A549 treated with CpdA at 1 μM for 4 hours (cell line): ENCODE measurements at places on chromosomes 2 and 18. TPM values are rescaled to one million over a fixed set of nuclear protein-coding genes. Genes with fewer than 3 reads are reported as not detected.

The UBE2F gene
- total RNA-seq, result 40.8 to 57.8 TPM (median 53.1 TPM) in 5 replicates

The DSG1 gene
- not detected in 5 replicates for total RNA-seq

The DPYSL5 gene
- total RNA-seq, result 3.6 to 5.9 TPM (median 5.2 TPM) in 5 replicates

The CELF4 gene
- total RNA-seq, result not detected in 5 replicates

The HJURP gene
- 76.9 to 99.6 TPM (median 81.6 TPM) in 5 replicates for total RNA-seq

The FSHR gene
- total RNA-seq, result not detected in 5 replicates

The AFF3 gene
- total RNA-seq, result 0.01 to 0.11 TPM (median 0.02 TPM) in 3 of 5 replicates, not detected in the others

The PXDN gene
- total RNA-seq, result 7.9 to 12.9 TPM (median 10.8 TPM) in 5 replicates

The OSBPL1A gene
- total RNA-seq, result 9.9 to 16.1 TPM (median 12.1 TPM) in 5 replicates

The CLEC4F gene
- not detected in 5 replicates for total RNA-seq

The C2orf81 gene
- total RNA-seq, result 2.8 to 4.7 TPM (median 3.5 TPM) in 5 replicates

The FAM136A gene
- total RNA-seq, result 92.7 to 104 TPM (median 99.5 TPM) in 5 replicates

The FEV gene
- 0.08 TPM in 1 of 5 replicates, not detected in the others for total RNA-seq

The STPG4 gene
- total RNA-seq, result 0.12 TPM in 1 of 5 replicates, not detected in the others

The ELOA2 gene
- total RNA-seq, result not detected in 5 replicates

The CCT4 gene
- 321 to 336 TPM (median 327 TPM) in 5 replicates for total RNA-seq

The EFHD1 gene
- 1.6 to 2.4 TPM (median 2.3 TPM) in 5 replicates for total RNA-seq

The GALNT3 gene
- total RNA-seq, result not detected in 5 replicates

The CTLA4 gene
- total RNA-seq, result not detected in 5 replicates

The MAPK4 gene
- total RNA-seq, result 0.03 to 0.16 TPM (median 0.08 TPM) in 5 replicates

The DCC gene
- total RNA-seq, result not detected in 5 replicates

The SCG2 gene
- total RNA-seq, result 0.86 to 1.4 TPM (median 1.2 TPM) in 5 replicates

The ICA1L gene
- 1.1 to 2.1 TPM (median 1.8 TPM) in 5 replicates for total RNA-seq

The AQP12B gene
- total RNA-seq, result not detected in 5 replicates

The TRIM43 gene
- total RNA-seq, result 0.07 TPM in 1 of 5 replicates, not detected in the others

The MOCOS gene
- 2.7 to 4.6 TPM (median 2.7 TPM) in 5 replicates for total RNA-seq

The EVA1A gene
- total RNA-seq, result 10.5 to 15.5 TPM (median 12.4 TPM) in 5 replicates

The ARL6IP6 gene
- 21.1 to 26.1 TPM (median 22.0 TPM) in 5 replicates for total RNA-seq

The EGR4 gene
- total RNA-seq, result 0.16 to 0.30 TPM (median 0.27 TPM) in 5 replicates

The ZNF892 gene
- total RNA-seq, result 0.39 to 0.59 TPM (median 0.49 TPM) in 4 of 5 replicates, not detected in the other

The PARD3B gene
- total RNA-seq, result 0.57 to 1.2 TPM (median 0.75 TPM) in 5 replicates
